ENCODE measurements at places on chromosomes 6 and 20.

- DNase-seq = no peak
Measured at GRCh38 chr20:6623989-6624388, 143.5 kb upstream of the BMP2 start.

- no peak for DNase-seq
Measured at GRCh38 chr20:33460711-33461110, 17.1 kb upstream of the SNTA1 start.

DNA sequence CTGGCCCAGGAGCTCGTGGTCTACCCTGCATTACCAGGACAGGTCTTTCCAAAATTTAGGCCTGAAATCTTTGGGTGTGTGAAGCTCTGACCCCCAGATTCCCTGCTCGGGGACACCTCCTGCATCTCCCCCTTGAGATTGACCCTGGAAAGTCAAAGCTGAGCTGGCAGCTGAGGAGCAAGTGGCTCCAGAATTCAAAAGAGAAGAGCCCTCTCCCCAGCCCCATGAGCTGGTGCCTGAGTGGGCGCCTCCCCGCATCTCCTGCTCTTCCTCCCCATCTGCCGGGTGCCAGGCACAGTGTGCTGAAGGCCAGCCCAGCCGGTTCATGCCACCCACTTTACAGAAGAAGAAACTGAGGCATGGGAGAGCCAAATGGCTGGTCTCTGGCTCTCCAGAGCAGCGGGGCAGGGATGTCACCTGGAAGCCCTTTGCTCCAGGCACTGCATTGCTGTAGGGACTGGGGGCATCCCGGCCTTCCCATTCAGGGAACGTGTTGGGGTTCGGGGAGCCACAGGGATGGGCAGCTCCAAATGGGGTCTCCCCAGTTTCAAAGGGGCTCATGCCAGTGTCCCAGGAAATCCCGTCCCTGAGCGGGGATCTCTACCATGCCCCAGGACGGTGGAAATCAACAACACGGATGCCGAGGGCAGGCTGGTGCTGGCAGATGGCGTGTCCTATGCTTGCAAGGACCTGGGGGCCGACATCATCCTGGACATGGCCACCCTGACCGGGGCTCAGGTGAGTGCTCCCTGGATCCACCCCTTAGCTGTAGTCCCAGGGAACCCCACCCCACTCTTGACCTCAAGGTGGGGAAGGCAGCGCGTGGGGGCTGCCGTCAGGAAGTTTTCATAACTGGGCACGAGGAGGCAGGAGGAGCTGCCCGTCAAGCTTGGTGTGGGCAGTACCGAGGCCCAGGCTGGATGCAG is 20.5 kb downstream of the NPEPL1 start:
- DNase-seq = no peak

DNA sequence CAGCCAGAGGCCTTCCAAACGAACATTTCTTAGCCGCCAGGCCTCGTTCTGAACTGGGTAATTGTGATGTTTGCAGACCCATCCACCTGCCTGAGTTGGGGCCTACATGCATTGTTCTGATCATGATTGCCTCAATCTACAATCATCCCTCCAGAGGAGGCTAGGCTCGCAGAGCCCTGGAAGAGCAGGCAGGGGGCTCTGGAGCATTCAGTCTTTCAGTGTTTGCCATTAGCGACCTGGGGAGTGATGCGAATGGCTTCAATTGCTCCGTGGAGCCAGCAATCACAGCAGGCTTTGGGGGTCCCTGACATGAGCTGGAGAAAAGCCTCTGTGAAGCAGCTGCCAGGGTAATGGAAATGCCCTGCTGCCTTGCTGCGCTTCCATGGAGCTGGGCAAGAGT is 22.0 kb downstream of the SNAP25 start:
- DNase-seq = no peak
